ENCODE measurements at places on chromosomes 12 and 14.

DNA sequence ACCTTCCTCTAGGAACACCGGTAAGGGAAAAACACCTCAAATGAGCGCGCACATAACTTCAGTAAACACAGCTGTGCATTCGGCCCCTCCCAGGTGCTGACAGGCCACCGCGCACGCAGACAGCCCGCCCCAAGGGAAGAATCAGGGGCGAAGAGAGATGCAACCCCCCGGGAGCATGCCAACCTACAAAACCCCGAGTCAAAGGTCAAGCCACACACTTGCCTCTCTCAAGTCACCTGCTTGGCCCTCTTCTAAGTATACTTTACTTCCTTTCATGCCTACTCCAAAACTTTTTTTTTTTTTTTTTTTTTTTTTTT lies 2.3 kb upstream of the CYP46A1 start:
- no peak for DNase-seq

- no peak for DNase-seq
These were observed 15.8 kb downstream of the TMEM106C start for GRCh38 chr12:47979166-47979565.

- DNase-seq = no peak
These were observed 126.4 kb downstream of the CCER1 start for GRCh38 chr12:90828621-90829020.

DNA sequence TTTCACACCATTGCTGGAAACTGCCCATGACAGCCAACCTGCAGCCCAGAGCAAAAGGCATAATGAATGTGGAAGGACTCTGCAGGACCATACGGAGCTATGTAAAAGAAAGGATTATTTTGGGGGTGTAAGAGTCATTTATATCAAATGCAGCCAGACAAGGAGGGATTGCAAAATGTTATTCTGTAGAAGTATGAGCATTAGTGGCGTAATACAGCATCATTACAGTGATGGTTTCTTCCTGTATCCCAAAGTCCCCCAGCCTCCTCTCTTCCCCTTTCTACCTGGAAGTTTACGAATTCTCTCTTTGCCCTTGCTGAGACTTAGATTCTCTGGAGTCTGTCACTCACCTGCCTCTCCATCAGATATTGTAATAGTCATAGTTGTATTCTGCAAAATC lies 89.9 kb downstream of the BORCS5 start:
- DNase-seq = no peak

DNA sequence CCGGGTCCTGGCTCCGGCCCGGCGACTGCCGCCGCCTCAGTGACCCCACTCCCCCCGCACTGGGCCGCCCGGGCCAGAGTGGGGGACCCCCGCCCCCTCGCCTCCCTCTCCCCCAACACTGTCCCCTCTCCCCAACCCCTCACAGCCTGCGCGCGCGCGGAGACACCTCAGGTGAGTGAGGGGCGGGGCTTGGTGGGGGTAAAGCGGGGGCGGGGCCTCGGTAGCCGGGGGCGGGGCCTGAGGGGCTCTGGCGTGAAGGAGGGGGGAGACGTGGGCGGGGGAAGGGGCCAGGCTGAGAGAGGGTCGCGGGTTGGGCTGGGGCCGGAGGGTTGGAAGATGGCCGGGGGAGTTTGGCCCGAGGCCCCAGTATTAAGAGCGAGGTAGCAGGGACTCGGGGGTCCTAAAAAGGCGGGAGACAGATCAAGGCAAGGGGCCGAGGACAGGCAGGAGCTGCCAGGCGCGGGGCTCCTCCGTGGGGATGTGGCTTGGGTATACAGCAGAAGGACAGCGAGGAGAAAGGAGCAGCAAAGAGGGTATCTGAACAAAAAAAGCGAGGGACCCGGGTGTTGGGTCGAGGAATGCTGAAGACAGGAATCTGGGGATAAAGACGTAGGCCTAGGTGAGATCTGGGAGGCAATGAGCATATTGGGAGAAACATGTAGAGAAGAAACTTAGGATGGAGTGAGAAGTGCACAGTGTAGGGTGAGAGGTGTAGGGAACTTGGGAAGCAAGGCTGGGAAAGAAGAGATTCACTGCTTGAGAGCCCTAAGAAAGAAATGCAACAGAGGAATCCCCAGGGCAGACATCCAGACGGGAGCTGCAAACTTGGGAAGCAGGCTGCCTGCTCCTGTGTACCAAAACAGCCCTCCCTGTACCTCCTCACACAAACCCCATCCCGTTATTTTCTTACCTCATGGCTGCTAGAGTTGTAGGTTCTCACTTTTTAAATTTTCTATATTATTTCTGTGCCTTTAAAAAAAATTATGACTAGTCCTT lies 10.8 kb downstream of the SUOX start:
- peak; percentile 71 for DNase-seq

DNA sequence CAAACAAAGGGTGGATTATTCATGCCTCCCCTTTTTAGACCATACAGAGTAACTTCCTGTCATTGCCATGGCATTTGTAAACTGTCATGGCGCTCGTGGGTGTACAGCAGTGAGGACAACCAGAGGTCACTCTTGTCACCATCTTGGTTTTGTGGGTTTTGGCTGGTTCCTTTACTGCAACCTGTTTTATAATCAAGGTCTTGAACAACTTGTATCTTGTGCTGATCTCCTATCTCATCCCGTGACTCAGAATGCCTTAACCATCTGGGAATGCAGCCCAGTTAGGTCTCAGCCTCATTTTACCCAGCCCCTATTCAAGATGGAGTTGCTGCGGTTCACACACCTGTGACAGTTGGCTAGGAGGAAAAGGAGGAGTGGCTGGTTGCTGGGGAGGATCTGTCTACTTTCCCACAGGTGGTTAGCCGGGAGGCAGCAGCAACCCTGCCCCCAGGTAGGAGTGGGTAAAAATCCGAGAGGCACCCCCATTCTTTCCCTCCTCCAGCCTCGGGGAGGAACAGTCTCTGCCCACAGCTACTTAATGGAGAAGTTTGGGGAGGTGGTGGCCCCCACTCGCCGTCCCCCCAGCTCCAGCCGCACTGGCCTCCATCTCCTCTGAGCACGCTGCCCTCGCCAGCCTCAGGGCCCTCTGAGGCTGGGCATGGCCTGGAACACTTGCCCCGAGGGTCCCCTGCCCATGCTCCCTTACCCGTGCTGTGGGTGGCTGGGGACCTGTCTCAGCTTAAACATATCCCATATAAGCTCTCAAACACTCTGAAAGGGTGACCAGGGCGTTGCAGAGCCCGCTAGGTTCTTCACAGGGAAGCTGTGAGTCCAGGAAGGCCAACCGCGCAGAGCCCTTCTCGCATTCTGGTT lies 41.7 kb downstream of the SMIM41 start:
- no peak for DNase-seq

- DNase-seq = no peak
These were observed 202.5 kb downstream of the CALM1 start for GRCh38 chr14:90599339-90599738.

GRCh38 chr14:81716953-81717352 lies 183.3 kb upstream of the SEL1L start:
- DNase-seq = no peak

- DNase-seq = no peak
These were observed 30.2 kb downstream of the CACNA1C start for GRCh38 chr12:2083008-2083407.

- DNase-seq = no peak
These were observed 15.1 kb downstream of the APPL2 start for GRCh38 chr12:105220929-105221290.

DNA sequence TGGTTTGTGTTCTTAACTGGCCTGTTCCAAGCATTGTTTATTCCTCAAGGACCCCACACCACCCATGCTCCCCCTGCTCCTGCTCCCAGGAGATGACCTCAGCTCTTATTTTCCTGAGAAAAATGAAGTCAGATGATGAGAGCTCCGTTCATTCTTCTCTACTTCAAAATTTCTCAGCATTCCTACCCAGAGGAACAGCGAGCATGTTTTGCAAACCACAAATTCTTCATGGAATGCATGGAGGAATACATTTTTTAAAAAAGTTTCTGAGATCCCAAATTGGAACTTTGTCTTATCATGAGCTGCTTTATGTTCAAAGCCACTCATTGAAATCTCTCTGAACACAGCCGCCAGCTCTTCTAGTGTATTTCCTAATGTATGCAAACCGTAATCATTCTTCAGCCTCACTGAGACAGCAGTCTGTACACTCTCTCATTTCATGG lies 44.9 kb downstream of the SYNE2 start:
- DNase-seq = no peak

GRCh38 chr14:95495538-95496025 lies 20.9 kb downstream of the SYNE3 start:
- DNase-seq = no peak

- no peak for DNase-seq
These were observed 220.5 kb downstream of the BCAT1 start for GRCh38 chr12:24728366-24728765.

DNA sequence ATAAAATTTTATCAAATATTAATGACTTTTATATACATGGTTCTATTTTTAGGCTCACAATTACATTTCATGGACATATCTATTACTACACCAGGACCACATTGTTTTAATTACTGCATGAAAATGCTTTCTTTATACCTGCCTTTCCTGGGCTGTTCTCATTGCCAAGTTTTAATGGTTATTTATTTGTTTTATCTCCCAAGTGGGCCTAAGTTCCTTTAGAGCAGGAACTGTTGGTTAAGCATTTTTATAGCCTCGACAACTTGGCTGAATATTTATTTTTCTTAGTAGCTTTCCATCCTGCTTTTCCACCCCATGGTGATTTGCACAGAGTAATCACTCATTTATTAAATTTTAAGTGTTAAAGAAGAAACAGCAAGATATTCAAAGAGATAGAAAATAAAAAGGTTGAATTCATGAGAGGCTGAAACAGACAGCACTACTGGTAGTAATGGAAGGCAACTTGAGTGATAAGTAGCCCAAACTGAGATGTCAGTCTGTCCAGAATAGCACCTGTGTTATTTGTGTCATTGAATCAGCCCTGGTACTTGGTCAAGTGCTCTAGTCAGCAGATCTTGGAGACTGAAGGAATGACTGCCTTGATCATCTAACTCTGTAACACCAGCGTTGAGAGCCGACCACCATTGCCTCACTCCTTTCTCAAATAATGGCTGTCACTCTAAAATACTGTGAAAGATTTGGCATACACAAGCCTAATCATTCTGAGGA lies 119.1 kb upstream of the EGLN3 start:
- DNase-seq = no peak

DNA sequence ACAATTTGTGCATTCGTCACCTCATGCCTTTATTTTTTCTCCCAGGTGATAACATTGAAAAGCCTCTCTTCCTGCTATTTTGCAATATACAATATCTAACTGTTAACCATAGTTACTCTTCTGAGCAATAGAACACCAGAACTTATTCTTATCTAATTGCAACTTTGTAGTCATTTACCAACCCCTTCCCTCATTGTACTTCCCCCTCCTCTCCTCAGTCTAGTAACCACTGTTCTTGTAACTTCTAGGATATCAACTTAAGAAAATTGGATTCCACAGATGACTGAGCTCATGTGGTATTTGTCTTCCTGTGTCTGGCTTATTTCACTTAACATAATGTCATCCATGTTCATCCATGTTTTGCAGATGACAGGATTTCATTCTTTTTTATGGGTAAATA lies 7.6 kb downstream of the MUCL1 start:
- no peak for DNase-seq

DNA sequence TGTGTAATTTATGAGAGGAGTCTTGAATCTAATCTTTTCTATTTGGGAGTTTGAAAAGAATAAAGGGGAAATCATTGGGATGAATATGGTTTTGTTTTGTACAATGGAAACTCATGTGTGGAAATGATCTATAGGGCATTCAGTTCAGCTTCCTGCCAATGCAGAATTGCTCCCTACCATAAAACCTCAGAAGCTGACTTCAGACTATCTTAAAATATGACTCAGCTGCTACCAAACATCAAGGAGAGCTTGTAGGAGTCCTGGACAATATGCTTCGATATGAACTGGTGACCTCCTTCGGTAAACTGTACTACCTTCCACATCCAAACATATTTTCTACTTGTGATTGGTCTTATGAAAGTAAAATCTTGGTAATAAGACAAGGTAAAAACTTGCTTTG lies 160.6 kb downstream of the CAPZA3 start:
- no peak for DNase-seq

DNA sequence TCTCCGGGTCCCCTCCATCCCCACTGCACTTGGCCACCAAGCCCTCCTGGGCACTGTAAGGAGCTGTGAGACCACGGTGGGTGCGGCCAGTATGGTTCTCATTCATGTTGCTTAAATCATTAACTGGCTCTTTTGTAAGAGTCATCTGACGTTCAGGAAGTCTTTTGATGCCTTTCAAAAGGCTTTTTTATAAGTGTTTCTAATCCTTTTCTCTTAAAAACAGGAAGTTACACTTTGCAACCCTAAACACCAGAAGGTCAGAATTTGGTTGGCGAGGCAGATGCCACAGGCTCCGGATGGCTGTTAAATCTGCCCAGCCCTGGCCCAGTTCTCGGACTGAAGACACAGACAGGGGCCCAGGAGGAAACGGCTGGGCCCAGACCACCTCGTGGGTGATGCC lies 26.1 kb upstream of the DIO3 start:
- DNase-seq = no peak

- DNase-seq = no peak
These were observed 291.5 kb upstream of the SRRM4 start for GRCh38 chr12:118689793-118690192.

DNA sequence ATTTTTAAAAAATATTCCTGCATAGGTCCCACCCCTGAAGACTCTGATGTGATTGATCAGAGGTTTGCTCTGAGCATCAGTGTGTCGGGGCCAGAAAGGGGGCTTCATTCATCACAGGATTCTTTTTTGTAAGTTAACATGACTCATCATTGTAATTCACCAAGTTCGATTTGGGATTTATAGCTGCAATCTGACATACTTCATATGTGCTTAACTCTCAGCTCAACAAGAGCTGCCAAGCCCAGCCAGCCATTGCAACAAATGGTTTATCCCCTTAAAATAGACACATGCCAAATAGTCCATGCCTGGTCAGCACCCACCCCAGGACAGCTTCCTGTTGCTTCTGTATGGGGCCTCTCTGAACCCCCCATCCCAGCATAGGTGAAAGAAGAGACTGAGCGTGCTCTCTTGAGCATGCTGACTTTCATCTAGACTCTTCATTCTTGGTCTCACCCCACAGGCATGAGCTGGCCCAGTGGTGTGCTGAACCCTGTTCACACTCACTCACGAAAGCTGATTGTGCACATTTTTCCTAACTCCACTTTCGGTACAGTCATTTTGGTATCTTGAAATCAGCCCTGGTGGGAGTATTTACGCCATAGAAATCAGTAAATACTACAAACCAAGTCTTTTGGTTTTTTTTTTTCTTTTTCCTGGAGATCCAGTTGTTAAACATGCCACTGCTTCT lies 101.4 kb downstream of the STAB2 start:
- no peak for DNase-seq

Measured in C1 segment of cervical spinal cord (tissue), 14 donors.